SJSA1 (cell line): ENCODE measurements at places on chromosomes 12 and 14. TPM values are rescaled to one million over a fixed set of nuclear protein-coding genes. Genes with fewer than 3 reads are reported as not detected.
A peak's percentile ranks its signal among the peaks of the same experiment; 100 is the strongest.

DNA sequence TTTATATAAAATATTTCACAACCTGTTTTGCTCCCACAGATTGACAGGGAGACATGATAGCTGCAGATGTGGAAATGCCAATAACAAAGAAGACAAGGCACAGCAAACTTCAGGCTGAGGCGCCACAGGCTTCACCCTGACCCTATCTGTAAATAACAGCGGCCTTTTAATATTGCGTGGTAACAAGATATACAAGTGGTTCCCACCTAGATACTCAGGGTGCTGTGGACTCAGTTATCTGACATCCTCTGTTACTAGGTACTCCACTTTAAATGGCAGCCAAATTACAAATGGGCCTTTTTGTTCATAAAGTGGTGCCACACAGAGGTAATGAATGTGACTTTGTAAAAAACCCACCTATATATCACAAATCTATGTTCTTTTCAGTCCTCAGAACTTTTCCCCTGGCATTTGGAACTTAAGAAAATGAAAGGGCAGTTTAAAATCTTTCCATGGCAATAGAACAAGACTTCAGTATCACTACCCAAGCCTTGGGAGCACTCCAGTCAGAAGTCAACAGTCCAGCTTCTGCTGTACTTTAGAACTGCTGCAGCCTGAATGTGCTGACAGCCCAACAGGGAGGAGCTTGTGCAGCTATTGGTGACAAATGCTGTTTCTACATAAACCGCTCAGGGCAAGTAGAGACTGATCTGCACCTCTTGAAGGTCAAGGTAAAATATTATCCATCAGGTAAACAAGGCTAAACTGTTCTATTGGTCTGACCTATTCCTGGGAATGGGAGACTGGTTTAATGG is 86.2 kb upstream of the DCD start:
- DNase-seq: no peak

Gene TMEM229B
- total RNA-seq: 0.71 and 10.9 TPM in 2 replicates

Gene GLIPR1L1
- not detected in 2 replicates for total RNA-seq

DNA sequence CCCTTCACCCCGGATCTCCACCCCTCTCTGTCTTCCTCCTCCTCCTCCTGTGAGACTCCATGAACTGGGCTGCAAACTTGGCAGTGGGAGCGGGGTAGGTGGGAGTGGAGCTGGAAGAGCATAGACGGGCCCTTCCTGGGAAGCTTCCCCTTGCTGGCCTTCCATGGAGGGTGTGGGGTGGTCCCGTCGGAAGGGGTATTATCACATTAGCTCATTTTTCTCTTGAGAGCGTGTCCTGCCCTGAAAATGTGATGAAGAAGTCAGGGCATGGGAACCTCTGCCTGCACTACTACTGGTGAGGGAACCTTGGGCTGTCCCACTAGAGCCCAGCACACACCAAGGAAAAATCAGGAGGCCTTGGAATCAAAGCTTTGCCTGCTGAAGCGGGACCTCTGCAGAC is 66.5 kb downstream of the CACNA1C start:
- no peak for DNase-seq

GRCh38 chr14:49862089-49862673 is 9.6 kb upstream of the NEMF start:
- peak; percentile 81 for DNase-seq

Gene HOXC11
- total RNA-seq: 4.3 and 4.6 TPM in 2 replicates

- DNase-seq: no peak
Observed at GRCh38 chr12:64660237-64661018, 50.1 kb downstream of the RASSF3 start.

Gene DLK1
- total RNA-seq: not detected in 2 replicates

DNA sequence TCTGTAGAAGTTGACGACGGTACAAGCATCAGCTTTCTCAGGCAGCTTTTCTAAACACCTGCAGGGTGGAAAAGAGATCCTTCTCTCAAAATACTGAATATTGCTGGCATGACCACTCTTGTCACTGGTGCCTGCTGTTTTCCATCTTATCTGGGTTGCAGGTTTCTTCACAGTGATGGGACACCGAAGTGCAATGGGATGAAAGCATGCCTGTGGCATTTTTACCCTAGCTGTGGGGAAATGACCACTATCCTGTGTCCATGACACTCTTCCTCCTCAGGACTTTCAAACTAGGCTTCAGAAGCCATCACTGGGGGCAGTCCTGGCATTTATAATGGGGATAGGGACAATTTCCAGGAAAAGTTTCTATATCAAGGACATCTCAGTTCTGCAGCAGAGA is 98.5 kb downstream of the ETV6 start:
- DNase-seq: no peak

Gene RNF41
- 28.5 and 46.7 TPM in 2 replicates for total RNA-seq

Gene GLS2
- total RNA-seq: not detected in 2 replicates

DNA sequence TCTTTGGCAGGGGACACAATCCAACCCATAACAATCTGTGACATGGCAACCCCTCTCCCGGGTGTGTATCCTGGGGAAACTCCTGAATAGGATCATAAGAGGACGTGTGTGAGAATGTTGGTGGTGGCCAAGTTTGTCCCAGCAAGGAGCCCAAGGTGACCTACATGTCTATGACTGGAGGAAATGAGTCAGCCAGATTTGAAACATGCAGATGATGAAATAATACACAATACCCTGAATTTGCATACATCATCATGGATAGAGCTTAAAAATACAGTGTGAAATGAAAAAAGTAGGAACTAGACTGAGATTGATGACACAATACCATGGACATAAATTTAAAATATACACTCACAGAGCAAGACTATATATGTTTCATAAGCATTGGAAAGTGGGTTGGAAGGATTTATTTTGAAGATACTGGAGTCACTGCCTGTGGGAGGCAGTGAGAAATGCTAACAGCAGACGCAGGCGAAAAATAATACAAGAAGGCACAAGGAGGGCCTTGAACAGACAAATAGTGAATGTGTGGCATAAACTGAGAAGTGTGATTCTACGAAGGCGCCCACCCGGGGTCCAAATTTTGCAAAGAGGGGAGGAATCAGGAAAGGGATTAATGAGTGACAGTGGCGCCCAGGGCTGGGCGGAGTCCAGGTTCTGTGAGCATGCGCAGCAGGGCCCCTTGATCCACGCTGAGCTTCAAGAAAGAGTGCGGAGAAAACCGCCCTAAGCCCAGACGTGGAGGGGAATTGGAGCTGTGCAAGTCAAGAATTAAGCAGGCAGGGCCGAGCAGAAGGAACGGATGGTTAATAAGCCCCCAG is 7.0 kb upstream of the MAP1LC3B2 start:
- DNase-seq: no peak

DNA sequence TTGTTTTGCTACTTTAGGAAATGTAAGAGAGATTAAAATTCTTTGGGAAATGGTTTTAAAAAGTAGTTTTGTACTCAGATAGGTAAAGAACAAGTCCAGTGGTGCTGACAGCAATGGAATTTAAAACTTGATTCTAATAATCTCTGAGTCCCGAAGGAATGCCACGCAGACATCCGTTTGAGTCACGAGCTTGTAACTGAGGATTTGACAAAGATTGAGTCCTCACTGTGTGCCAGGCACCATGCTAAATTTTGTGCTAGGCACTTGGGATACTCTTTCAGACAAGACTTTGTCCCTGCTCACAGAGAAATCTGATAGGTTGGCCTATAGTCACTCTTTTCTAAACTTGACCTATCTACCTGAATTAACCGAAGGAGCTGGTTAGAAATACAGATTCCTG is 12.7 kb downstream of the FLRT2 start:
- DNase-seq: no peak

DNA sequence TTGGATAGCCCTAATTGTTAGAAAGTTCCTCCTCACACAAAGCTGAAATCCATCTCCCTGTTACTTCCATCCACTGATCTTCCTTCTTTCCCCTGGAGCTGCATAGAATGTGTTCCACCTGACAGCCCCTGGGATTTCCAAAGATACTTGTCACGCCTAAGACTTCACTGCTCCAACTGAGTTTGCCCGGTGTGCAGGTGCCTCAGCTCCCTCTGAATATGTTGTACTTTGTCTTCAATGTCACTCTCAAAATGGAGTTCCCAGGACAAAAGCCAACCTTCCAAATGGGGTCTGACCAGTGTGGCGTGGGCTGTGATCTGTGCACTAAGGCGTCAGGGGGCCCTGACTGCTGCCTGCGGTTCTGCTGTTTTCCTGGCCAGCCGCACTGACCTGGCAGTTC is 42.8 kb downstream of the CACNA2D4 start:
- no peak for DNase-seq

GRCh38 chr12:111428728-111429175 is 23.0 kb downstream of the SH2B3 start:
- DNase-seq: no peak

GRCh38 chr14:78103271-78103670 is 66.9 kb upstream of the NRXN3 start:
- no peak for DNase-seq
